Type B pancreatic cell (in vitro differentiated cells): ENCODE measurements at places on chromosomes 11 and 22. TPM values are rescaled to one million over a fixed set of nuclear protein-coding genes. Genes with fewer than 3 reads are reported as not detected.

The OR10G6 gene
- total RNA-seq = not detected in 2 replicates

The CCDC157 gene
- total RNA-seq = 6.9 and 9.4 TPM in 2 replicates

The SAA1 gene
- not detected in 2 replicates for total RNA-seq

The OR5P2 gene
- total RNA-seq = 0.26 and 0.29 TPM in 2 replicates

The FAM89B gene
- 55.7 and 56.1 TPM in 2 replicates for total RNA-seq

The P2RX3 gene
- total RNA-seq = 0.52 and 4.0 TPM in 2 replicates

The C11orf87 gene
- 0.33 and 5.3 TPM in 2 replicates for total RNA-seq

The CCDC116 gene
- 0.21 and 0.87 TPM in 2 replicates for total RNA-seq

The RGL4 gene
- not detected in 2 replicates for total RNA-seq

The DNAJB7 gene
- total RNA-seq = 0.10 TPM in 1 of 2 replicates, not detected in the other

The VSTM5 gene
- 0.24 TPM in 1 of 2 replicates, not detected in the other for total RNA-seq

The NPAS4 gene
- 0.14 and 0.77 TPM in 2 replicates for total RNA-seq

The APOC3 gene
- 21.6 and 54.4 TPM in 2 replicates for total RNA-seq

The PANX2 gene
- total RNA-seq = 3.0 and 9.3 TPM in 2 replicates

The HORMAD2 gene
- total RNA-seq = 0.43 TPM in 1 of 2 replicates, not detected in the other

The LYVE1 gene
- total RNA-seq = not detected in 2 replicates

The LRRN4CL gene
- 0.21 and 1.0 TPM in 2 replicates for total RNA-seq

The OR51A7 gene
- total RNA-seq = not detected in 2 replicates
